ENCODE measurements at places on chromosomes 1 and 21.

- no peak for DNase-seq
Observed at GRCh38 chr1:9297831-9298230, 5.1 kb downstream of the SPSB1 start.

- no peak for DNase-seq
Observed at GRCh38 chr1:3378411-3379208, 75.9 kb upstream of the ARHGEF16 start.

GRCh38 chr1:5717031-5717682 lies 275.1 kb downstream of the NPHP4 start:
- no peak for DNase-seq

- no peak for DNase-seq
Observed at GRCh38 chr1:165253818-165254254, 102.7 kb downstream of the LMX1A start.

- no peak for DNase-seq
Observed at GRCh38 chr1:16386454-16387113, 19.5 kb downstream of the SZRD1 start.

DNA sequence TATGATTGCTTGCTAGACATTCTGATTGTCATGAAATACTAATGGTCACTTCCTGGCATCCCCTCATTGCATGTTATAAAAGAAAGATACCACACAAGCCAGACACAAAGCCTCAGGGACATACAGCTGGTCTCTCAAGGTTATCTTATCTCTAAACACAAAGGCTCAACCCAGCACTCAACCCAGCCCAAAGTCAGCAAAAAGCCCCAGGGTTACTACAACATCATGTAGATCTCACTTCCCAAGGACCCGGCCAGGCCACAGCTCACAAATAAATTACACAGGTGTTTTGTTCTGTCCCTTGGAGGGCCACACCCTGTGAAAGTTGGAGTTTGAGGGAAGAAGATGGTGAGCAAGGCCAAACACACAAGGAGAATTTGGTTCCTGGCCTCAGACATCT lies 109.7 kb upstream of the BARHL2 start:
- no peak for DNase-seq

GRCh38 chr21:42887326-42887725 lies 5.8 kb upstream of the NDUFV3 start:
- no peak for DNase-seq

DNA sequence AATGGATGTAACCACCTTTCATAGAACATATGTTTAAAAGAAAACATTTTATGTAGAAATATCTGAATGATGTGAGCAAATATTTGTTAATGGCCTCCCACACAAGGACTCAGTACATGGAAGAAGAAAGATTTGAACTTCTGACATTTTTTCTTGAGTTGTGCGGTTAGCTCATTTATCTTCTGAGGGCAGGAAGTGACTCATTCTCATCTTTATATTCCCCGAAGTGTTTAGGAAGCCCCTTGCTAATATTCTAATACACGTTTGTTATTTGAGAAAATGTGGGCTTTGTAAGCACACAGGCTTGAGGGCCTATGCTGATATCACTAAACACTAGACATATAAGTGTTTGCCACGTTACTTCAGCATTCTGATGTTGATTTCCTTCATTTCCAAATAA lies 392.5 kb upstream of the PTBP2 start:
- DNase-seq, result no peak

GRCh38 chr1:5140962-5141361 lies 486.6 kb downstream of the AJAP1 start:
- DNase-seq, result no peak

GRCh38 chr1:24952413-24952841 lies 22.4 kb upstream of the RUNX3 start:
- no peak for DNase-seq

DNA sequence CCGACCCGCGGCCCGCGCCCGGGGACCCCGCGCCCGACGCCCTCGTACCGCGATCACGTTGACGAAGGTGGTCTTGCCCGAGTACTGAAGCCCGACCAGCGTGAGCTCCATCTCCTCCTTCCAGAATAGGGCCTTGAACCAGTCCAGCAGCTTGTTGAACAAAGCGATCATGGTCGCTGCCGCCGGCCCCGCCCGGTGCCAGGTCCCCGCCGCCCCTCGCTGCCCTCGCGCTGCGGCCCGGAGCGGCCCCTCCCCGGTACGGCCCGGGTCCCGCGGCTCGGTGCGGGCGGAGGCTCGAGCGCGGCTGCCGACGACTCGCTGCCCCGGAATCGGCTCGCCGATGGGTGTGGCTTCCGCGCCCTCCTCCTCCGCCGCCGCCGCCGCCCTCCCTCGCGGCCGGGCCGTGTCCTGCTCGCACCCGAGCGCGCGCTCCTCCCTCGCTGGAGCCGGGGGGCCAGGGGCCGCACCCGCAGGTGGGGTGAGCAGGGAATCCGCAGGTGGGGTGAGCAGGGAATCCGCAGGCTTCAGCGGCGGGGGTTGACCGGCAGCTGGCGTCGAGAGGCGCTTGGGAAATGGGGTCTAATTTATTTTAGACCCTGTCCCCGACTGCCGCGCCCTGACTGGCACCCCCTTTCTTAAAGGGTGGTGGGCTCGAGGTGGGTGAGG lies at the start of gene ARL8A:
ARL8A (minus strand) TSS at position 336 of the 666 bp plus-strand sequence; CDS start at position 171, 165 bp downstream.
- DNase-seq, result peak; percentile 87

- no peak for DNase-seq
Observed at GRCh38 chr21:16504281-16504680, 774.5 kb downstream of the USP25 start.

GRCh38 chr1:107533436-107533835 lies 392.6 kb downstream of the NTNG1 start:
- no peak for DNase-seq

DNA sequence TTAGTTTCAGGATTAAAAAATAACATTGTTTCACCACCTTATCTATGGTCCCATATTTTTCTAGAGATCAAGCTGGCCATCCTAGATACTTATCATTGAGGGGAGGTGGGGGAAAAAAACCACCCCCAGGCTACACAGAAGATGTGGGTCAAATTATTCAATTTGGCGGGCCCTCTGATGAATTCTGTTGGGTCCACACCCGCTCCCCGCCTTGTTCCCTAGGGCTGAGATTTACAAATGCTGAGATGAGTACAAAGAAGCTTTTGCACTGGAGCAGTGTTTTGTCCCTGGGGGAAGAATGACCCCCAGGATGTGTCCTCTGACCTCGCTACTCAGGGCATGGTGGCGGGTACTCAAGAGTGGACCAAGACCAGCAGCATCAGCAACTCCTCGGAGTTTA lies 246.9 kb upstream of the TMEM51 start:
- DNase-seq, result no peak

DNA sequence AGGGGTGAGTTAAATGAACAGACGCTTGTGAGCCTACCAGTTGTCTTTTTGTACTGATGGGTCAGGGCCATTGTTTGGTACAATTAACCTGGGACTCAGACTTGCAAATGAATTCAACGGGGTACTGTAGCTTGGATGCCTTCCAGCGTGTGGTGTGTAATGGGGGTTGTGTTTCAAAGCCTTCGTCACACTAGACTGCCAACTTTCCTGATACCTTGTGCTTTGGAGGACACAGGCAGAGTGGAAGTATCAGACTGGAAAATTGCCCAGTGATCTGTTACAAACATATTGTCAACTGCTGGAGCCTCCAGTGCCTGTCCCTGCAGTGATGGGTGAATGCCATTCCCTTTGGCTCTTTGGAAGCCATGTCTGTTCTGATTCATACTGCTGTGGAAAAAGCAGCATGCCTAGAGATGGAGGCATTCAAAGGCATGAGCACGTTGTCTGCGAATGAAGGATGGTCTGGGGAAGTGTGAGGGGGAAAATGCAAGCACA lies 384.5 kb downstream of the LMX1A start:
- no peak for DNase-seq

- DNase-seq, result no peak
Observed at GRCh38 chr21:28818663-28819278, 173.9 kb downstream of the LTN1 start.

GRCh38 chr1:30508611-30509010 lies 214.8 kb downstream of the MATN1 start:
- DNase-seq, result no peak

GRCh38 chr21:29875873-29876272 lies 63.9 kb downstream of the GRIK1 start:
- DNase-seq, result no peak

- DNase-seq, result no peak
Observed at GRCh38 chr1:23999156-23999671, 19.1 kb upstream of the SRSF10 start.

DNA sequence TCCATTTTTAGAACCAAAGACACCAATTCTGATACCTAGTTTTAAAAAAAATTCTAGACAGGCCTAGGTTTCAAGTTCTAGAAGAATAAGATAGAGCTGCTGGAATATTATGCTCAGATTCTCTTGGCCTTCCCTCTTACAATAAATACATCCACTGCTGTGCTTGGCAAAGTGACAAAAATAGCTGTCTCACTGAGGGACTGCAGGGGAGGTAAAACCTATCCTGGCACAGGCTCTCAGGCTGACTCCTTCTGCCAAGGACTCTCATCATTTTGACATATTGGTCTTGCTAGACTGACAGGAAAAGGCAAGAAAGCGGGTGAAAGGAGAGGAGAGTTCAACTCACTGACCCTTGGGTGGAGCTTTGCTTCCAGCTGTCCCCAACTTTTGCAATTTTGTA lies 197.0 kb upstream of the LHX8 start:
- no peak for DNase-seq

GRCh38 chr1:176919386-176920378 lies 244.8 kb downstream of the ASTN1 start:
- DNase-seq, result no peak

DNA sequence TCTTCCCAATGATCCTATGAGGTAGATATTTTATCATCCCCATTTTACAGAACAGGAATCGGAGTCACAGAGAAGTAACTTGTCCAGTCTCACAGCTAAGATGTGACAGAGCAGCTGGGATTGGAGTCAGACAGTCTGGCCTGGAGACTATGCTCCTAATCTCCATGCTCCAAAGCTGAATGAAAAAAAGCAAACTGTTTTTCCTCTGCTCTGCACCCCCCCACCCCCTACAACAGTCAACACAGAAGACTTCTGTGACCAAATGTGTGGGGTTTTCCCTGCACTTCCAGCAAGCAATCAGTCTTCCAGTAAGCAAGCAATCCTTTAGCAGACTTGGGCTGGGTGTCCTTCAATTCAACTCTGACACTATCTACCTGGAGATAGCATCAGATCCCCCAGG lies 33.2 kb downstream of the KIRREL1 start:
- no peak for DNase-seq

- DNase-seq, result no peak
Observed at GRCh38 chr1:54962612-54963395, 17.6 kb upstream of the TMEM61 start.

- no peak for DNase-seq
Observed at GRCh38 chr1:229139331-229140118, 131.4 kb upstream of the RAB4A start.

DNA sequence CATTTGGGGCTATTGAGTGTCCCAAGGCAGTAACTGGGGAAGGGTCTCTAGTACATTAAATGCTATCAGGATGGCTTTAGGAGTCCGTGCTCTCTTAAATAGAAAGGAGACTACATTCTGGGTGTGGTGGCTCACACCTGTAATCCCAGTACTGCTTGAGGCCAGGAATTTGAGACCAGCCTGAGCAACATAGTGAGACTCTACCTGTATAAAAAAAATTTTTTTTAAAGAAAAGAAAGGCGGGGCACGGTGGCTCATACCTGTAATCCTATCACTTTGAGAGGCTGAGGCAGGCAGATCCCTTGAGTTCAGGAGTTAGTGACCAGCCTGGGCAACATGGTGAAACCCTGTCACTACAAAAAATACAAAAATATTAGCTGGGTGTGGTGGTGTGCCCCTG lies 21.5 kb downstream of the OSBPL9 start:
- no peak for DNase-seq

DNA sequence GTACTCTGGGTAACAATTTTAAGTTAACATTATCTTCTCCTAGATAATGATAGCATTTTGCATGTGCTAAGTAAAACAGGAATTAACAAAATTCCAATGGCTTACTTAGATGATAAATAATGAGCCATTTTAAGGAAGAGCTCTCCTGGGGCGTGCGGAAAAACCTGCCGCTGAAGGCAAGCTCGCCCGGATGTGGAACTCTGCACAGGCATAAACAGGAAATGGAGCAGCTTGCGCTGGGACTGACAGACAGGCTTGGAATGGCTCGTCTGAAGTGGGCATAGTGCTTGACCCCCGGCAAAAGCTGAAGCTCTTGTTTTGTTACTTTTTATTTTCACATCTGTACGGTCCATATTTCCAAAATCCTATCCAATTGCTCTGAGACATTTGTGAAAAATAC lies 169.2 kb downstream of the ZNF281 start:
- no peak for DNase-seq

DNA sequence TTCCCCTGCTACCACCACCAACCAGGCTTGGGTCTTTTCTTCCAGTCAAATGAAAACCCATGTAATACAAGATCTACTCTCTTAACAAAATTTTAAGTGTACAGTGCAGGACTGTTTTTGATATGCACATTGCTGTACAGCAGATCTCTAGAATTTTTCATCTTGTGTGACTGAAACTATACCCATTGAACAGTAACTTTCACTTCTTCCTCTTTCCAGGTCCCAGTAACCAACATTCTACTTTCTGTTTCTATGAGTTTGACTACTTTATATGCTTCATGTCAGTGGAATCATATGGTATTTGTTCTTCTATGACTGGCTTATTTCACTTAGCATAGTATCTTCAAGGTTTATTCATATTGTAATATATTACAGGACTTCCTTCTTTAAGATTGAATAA lies 45.3 kb upstream of the PLPPR4 start:
- no peak for DNase-seq

- no peak for DNase-seq
Observed at GRCh38 chr1:88399690-88400089, 284.4 kb upstream of the PKN2 start.

DNA sequence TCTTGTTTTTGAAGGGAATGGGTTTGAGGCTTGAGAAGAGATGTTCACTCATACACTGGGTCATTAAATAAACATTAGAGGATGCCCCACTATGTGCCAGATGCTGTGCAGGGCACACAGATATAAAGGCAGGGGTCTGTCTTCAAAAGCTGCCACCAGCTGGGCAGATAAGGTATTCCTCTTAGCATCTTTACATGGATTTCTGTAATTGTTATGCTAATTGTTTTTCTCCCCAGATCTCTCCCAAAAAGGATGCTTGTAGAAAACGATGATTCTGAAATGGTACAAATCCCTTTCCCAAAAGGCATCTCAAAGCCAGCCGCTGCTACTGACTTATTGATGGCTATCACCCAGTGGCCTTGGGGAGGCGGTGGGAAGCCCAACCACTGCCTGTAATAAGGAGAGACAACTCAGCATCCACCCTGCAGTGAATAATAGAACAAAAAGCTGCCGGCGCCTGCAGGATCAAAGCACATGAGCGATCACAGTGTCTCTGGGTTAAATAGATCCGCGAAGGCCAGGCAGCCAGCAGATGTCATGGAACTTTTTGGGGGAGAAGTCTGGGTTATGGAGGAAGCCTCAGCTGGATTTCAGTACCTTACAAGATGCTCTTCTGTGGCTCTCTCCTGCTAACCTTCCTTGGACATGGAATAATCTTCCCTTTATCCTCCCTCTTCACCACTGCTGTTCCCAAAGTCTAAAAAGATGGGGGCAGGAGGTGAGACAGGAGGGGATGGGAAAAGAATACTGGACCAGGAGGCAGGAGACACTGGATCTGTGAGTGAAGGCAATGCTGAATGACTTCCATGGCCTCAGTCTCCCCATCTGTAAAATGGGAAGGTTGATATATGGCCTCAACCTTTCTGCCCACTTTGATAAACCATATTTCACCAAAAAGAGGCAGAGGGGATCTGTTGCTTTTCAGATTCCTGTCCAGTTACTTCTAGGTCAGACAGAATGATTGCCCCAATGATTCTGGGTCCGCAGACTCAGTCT lies 54.8 kb upstream of the CD34 start:
- DNase-seq, result no peak

GRCh38 chr1:31444725-31445448 lies 31.9 kb downstream of the SERINC2 start:
- no peak for DNase-seq

Data from spinal cord (tissue), 10 donors.